Dermis blood vessel endothelial cell (primary cell): ENCODE measurements at places on chromosomes 7 and 10. TPM values are rescaled to one million over a fixed set of nuclear protein-coding genes. Genes with fewer than 3 reads are reported as not detected.

Gene CCDC172
- not detected in 2 replicates for total RNA-seq

Gene HERPUD2
- total RNA-seq, result 21.8 and 30.4 TPM in 2 replicates

Gene ZNF138
- total RNA-seq, result 5.1 and 9.4 TPM in 2 replicates

Gene CYP2C19
- total RNA-seq, result not detected in 2 replicates

DNA sequence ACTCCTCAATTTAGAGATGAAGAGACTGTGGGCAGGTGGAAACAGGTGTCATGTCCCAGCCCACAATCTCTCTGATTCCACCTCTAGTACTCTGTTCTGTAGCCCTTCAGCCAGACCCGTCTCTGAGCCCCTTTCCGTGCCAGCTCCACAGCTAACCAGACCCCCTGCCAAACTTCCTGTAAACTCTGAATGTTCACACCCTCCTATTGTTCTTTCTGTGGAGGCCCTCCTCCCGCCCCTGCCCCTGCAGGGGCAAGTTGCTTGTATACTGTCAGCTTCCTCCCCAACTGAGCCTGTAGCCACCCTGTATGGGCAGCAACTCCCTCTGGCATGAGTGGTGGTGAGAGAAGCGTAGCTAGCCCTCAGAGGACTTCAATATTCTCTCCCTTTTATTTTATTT is 520.7 kb downstream of the SORCS3 start:
- DNase-seq, result no peak

- DNase-seq, result peak; percentile 67
Observed at GRCh38 chr10:61662794-61663259, at the start of gene CABCOCO1. TSS of gene CABCOCO1 (plus strand) at chr10:61662929. CDS start at chr10:61662973, 44 bp downstream.

DNA sequence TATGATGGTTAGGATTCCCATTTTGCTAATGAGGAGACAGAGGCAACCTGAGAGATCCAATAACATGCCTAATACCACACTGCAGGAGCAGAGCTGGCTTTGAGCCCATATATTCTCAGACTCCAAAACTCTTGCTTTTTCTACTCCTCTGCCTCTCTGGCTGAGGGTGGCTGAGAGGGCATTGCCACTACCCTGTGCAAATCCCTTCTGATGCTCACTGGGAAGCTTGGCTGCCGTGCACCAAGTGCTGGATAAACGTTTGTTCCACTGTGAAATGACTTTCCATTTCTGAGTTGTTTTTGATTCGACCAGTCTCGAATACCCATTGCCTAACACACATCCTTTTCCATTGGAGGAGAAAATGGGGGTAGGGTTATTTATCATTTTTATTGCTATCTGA is 123.1 kb upstream of the SORCS3 start:
- DNase-seq, result no peak

DNA sequence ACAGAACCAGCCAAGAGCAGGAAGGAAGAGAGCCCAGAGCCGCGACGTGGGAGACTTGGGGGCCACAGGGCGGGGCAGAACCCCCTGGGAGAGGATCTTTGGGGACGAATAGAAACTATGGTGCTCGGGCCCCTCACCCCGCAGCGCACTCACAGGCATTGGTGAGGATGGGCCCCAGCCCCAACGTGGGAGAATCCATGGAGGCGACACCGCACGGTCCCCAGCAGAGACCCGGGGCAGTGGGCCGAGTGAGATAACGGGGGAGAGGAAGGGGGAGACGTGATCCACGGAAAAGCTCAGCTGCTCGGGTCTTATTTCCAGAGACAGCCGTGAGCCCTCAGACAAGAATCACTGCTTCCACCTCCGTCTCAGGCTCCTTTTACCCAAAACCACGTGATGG is 222.4 kb downstream of the TCERG1L start:
- DNase-seq, result no peak

DNA sequence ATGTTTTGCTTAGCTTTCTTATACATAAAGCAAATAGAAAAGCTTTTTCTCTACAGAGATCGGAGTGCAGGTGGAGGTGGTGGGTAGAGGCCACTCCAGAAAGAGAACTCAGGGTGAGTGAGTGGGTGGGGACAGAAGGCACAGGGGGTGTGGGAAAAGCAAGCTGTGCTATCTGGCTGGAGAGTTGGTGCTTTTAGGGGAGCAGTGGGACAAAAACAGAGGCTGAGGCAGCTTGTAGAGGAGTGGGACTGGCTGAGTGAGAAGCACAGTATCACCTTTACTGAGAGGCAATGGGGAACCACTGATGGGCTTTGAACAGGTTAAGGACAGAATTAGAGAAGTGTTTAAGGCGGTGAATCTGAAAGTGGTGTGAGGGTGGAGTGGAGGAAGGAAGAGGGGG is 275.3 kb downstream of the TCF7L2 start:
- DNase-seq, result no peak

DNA sequence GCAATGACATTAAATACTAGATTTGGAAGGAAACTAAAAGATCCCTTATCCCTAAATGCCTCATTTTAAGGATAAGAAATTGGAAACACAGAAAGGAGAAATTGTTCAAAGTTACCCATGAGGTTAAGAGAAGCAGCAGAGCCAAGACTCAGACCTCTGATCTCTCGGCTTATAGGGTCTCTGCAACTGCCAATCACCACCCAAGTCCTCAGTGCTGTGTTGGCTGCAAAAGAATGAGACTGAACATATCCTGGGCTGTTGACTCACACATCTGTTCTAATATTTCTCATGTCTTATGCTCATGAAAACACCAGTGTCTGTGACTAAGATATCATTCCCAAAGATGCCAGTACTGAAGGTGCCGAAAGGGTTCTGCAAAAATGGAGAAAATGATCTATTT is 153.3 kb downstream of the XPNPEP1 start:
- DNase-seq, result no peak

- DNase-seq, result no peak
Observed at GRCh38 chr10:26441491-26442214, 3.5 kb downstream of the APBB1IP start.
